ENCODE measurements at places on chromosomes 11 and 22. TPM values are rescaled to one million over a fixed set of nuclear protein-coding genes. Genes with fewer than 3 reads are reported as not detected.

Gene TSSK2
- total RNA-seq, result not detected

Gene ACR
- total RNA-seq, result not detected

Gene TTLL12
- total RNA-seq, result 25.8 TPM

Gene JHY
- total RNA-seq, result 1.8 TPM

Gene CHST1
- 3.6 TPM for total RNA-seq

Gene PLAAT5
- not detected for total RNA-seq

Gene FANCF
- 9.5 TPM for total RNA-seq

Gene CCDC87
- 0.56 TPM for total RNA-seq

Gene SCO2
- total RNA-seq, result 1.2 TPM

Gene RAPSN
- 0.40 TPM for total RNA-seq

Gene HBB
- total RNA-seq, result not detected

Gene SLC22A6
- not detected for total RNA-seq

Data from smooth muscle cell of the pulmonary artery (primary cell).